ENCODE measurements at places on chromosomes 4 and X. TPM values are rescaled to one million over a fixed set of nuclear protein-coding genes. Genes with fewer than 3 reads are reported as not detected.
A peak's percentile ranks its signal among the peaks of the same experiment; 100 is the strongest.

DNA sequence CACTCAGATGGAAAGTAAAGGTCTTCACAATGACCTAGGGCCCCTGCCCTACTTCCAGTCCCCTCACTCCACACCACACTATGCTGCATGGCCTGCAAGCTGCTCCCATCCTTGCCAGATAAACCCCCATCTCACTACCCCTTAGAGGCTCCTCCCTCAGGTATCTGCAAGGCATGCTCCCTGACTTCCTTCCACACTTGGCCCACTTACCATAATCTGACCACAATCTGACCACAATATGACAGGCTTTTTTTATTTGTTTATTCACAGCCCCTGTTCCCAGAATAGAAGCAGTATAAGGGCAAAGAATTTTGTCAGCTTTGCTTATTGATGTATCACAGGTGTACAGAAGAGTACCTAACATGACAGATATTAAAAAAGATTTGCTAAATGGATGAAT is 124.7 kb downstream of the CAMK2D start:
- H3K27ac ChIP-seq: no peak overlapping the region
- no peaks in the 10 kb centered on the region for H3K36me3 ChIP-seq
- H3K4me1 ChIP-seq: peaks cover 62% of the 10 kb centered on the region
- H3K4me3 ChIP-seq: no peak overlapping the region
- peak; percentile 75 for DNase-seq
- no peaks in the 10 kb centered on the region for H3K27me3 ChIP-seq

HERC5 gene
- 12.8 TPM for total RNA-seq

DNA sequence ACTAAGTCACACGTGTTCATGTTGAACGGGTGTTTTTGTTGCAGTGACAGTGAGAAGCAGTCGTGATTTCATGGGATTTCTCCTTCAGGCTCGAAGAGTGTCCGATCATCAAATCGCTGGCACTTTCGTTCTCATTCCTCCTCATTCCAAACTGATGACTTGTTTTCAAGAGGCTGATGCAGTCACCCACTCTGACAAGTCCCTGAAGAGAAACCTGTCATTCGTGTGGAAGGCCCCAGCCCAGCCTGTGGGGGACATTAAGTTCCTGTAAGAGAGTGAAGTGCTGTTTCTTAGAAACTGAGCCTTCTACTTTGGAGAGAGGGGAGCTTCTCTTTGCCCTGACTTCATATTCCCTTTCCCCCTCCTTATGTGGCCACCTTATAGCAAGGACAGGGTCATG is 8.0 kb downstream of the REELD1 start:
- no peak for DNase-seq
- no peak overlapping the region for H3K4me3 ChIP-seq
- no peaks in the 10 kb centered on the region for H3K36me3 ChIP-seq
- H3K27me3 ChIP-seq: no peaks in the 10 kb centered on the region

- H3K27me3 ChIP-seq: no peaks in the 10 kb centered on the region
- no peak overlapping the region for H3K27ac ChIP-seq
- H3K4me1 ChIP-seq: peaks cover 7% of the 10 kb centered on the region
- no peak overlapping the region for H3K4me3 ChIP-seq
- no peak for DNase-seq
- peaks cover 35% of the 10 kb centered on the region for H3K36me3 ChIP-seq
Measured at GRCh38 chr4:103091601-103092223, 7.9 kb downstream of the BDH2 start.

HSFX4 gene
- not detected for total RNA-seq

KDR gene
- 25.0 TPM for total RNA-seq

FREM3 gene
- not detected for total RNA-seq

DNA sequence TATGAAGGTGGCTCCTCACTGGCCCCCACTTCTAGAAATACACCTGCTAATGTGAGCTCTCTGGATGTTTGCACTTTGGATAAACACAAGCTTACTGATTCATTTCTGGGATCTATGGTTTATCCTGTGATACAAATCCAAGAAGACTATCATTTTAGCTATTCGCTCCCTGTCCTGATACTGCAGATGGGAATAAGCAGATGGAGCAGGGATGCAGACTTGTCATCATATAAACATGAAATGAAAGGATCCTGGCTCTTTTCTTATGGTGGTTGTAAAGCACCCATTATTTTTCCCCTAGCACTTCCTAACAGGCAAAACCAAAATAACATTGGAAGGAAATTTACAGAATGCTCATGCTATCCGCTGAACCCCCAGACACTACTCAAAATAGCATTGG is 162.9 kb upstream of the NOCT start:
- H3K27ac ChIP-seq: no peak overlapping the region
- no peaks in the 10 kb centered on the region for H3K4me1 ChIP-seq
- H3K4me3 ChIP-seq: no peak overlapping the region
- DNase-seq: no peak

PAGE4 gene
- not detected for total RNA-seq

DNA sequence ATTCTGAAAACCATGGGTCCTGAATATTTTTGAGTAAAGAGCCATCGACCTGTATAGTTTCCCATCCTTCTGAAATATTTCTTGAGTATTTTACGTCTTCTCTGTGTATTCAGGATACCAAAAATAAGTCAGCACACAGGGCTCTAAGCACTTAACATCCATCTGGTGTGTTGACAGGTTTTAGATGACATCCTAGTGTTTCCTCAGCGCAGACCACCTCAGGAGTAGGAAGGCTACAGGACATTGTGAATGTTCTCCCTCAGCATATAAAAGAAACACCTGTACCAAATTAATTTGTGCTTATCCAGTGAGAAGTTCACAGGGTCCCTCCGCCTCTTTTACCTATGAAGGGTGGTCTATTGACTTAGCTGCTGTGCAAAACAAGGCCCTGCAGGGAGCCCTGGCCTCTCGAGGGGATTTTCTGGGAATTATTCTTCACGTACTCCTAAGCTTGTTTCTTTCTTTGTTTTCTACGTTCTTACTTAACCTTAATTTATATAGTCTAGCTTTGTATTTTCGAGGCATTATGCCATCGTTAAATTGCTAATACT is 241.8 kb downstream of the FBXO8 start:
- no peak for DNase-seq
- H3K4me1 ChIP-seq: no peaks in the 10 kb centered on the region
- no peak overlapping the region for H3K27ac ChIP-seq
- H3K4me3 ChIP-seq: no peak overlapping the region
- H3K27me3 ChIP-seq: no peaks in the 10 kb centered on the region

DNA sequence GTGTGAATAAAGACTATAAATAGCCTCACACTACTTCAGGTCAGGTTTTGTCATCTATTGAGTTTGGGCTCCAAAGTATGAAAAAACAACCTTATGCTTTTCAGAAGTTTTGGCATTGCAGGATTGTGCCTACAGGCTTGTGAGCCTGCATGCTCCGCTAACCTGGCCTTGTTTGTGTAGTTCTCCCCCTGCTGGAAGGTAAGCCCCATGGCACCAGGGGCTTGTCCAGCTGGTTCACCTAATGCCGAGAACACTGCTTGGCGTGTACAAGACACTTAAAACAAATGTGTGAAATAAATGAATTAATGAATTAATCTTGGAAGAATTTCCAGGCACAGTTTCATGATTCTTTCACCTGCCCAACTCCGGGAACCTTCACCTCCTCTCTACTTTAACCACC is 1.8 kb upstream of the HSD17B10 start:
- H3K27me3 ChIP-seq: peaks cover 19% of the 10 kb centered on the region
- no peak overlapping the region for H3K27ac ChIP-seq
- H3K4me3 ChIP-seq: no peak overlapping the region
- no peaks in the 10 kb centered on the region for H3K36me3 ChIP-seq
- peaks cover 6% of the 10 kb centered on the region for H3K4me1 ChIP-seq

DNA sequence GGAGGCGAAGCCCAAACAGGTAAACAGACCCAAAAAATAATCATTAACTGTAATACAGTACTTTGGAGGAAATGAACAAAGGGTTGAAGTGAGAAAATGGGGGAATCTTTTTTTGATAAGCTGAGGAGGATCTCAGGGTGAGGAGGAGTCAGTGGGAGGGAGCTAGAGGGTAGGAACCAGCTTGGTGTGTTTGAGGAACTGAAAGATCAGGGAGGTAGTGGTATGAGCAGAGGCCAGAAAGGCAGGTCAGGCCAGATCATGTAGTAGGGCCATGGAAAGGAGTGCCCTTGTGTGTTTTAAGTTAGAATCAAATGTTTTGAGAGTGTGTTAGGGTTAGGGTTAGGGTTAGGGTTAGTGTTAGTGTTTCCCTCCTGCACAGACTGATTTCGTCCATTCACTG is 48.8 kb downstream of the PPP2R2C start:
- no peaks in the 10 kb centered on the region for H3K36me3 ChIP-seq
- no peak overlapping the region for H3K27ac ChIP-seq

DNA sequence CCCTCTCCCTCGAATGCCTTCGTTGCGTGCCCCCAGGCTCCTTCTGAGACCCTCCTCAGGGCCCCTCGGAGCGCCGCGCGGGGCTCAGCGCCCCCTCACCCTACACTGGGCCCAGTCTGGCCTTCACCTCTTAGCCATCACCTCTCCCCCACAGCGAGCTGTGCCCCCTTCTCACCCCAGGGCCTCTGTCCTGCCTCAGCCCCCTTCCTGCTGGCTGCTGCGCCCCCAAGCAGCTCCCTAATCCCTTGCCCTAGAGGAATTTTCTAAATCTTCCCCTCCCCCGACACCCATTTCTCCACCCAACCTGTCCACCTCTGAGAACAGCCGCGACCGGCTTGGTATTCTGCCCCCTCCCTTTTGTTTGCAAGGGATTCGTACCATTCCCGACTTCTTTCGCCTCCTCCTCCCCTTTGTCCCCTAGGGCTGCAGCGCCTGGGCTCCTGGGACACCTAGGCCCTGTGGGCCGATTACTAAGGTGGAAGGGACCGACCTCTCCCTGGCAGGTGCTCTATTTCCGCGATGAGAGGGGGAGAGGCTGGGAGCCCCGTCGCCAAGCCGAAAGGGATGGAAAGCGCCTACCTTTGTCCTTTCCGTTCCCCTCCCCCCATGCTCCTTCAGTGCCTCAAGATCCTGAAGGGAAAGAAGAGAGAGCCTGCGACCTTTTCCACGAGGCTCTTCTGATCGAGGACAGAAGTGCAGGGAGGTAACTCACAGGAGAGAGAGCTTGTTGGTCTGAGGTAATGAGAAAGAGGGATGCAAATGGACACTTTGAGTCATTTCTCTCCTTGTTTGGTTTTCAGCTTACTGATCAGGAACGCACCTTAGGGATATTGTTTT is 10.9 kb downstream of the DLG3 start:
- no peak for DNase-seq
- H3K4me1 ChIP-seq: peaks cover 16% of the 10 kb centered on the region
- peak overlapping the region; percentile 33 for H3K4me3 ChIP-seq
- H3K27ac ChIP-seq: peak overlapping the region; percentile 63

DNA sequence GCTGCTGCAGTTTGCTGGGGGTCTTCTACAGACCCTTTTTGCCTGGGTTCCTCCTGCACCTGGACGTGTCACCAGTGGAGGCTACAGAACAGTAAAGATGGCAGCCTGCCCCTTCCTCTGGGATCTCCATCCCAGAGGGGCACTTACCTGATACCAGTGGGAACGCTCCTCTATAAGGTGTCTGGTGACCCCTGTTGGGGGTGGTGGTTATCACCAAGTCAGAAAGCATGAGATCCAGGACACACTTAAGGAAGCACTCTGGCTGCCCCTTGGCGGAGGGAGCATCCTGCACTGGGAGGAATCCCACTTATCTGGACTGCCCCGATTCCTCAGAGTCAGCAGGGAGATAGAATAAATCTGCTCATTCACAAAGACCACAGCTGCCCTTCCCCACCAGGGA is 218.9 kb upstream of the GALNTL6 start:
- H3K27me3 ChIP-seq: no peaks in the 10 kb centered on the region
- no peaks in the 10 kb centered on the region for H3K4me1 ChIP-seq
- H3K4me3 ChIP-seq: no peak overlapping the region
- no peak for DNase-seq
- H3K36me3 ChIP-seq: no peaks in the 10 kb centered on the region
- H3K27ac ChIP-seq: no peak overlapping the region

DNA sequence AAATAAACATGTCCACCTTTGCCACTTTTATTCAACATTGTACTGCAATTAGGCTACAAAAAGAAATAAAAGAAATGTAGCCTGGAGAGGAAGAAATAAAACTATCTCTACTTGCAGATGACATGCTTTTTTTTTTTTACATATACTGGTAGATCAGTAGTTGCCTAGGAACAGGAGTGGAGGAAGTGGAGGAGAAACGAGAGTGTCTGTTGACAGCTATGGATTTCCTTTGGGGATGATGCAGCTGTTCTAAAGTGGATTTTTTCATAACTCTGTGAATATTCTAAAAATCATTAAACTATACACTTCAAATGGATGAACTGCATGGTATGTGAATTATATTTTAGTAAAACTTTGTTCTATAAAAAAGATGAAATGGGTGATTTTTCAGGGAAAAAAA is 116.4 kb downstream of the ANAPC4 start:
- no peaks in the 10 kb centered on the region for H3K36me3 ChIP-seq
- H3K27ac ChIP-seq: no peak overlapping the region
- H3K4me3 ChIP-seq: no peak overlapping the region
- DNase-seq: no peak
- H3K4me1 ChIP-seq: no peaks in the 10 kb centered on the region
- no peaks in the 10 kb centered on the region for H3K27me3 ChIP-seq

- no peak for DNase-seq
- H3K27ac ChIP-seq: peak overlapping the region; percentile 86
- no peaks in the 10 kb centered on the region for H3K4me1 ChIP-seq
- peaks cover 1% of the 10 kb centered on the region for H3K36me3 ChIP-seq
Measured at GRCh38 chrX:37846558-37846933, 825 bp downstream of the DYNLT3 start.

PPEF2 gene
- total RNA-seq: 3.4 TPM

FHIP1A gene
- total RNA-seq: 2.6 TPM

DNA sequence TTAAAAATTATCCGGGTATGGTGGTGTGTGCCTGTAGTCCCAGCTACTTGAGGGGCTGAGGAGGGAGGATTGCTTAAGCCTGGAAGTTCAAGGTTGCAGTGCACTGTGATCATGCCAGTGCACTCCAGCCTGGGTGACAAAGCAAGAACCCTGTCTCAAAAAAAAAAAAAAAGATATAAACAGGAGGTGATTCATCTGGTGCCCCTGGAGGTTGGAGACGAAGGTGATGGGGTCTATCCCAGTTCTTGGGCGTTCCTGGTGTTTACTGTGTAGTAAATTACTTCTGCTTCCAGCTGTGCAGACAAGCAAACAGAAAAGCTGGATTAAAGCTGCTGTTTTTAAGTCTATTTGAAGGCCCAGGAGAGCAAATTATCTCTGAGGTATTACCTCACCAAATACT is 19.9 kb downstream of the GPKOW start:
- H3K4me1 ChIP-seq: peaks cover 16% of the 10 kb centered on the region
- H3K27me3 ChIP-seq: no peaks in the 10 kb centered on the region
- H3K4me3 ChIP-seq: no peak overlapping the region
- H3K27ac ChIP-seq: no peak overlapping the region

LNX1 gene
- total RNA-seq: 0.20 TPM

DNA sequence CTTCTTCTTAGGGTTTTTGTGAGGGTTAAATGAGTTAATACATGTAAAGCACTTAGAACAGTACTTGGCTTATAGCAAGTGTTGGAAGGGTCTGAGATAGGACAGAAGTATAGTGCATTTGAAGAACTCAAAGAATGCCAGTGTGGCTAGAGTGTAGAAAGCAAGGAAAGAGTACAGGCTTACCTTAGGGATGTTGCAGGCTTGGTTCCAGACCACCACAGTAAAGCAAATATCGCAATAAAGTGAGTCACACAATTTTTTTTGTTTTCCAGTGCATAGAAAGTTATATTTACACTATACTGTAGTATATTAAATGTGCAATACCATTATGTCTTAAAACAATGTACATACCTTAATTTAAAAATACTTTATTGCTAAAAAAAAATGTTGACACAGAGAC is 41.3 kb downstream of the KIF4A start:
- H3K4me3 ChIP-seq: no peak overlapping the region
- no peaks in the 10 kb centered on the region for H3K27me3 ChIP-seq
- no peaks in the 10 kb centered on the region for H3K4me1 ChIP-seq
- H3K36me3 ChIP-seq: no peaks in the 10 kb centered on the region
- DNase-seq: no peak
- H3K27ac ChIP-seq: no peak overlapping the region
